ENCODE measurements at places on chromosomes 4 and X.

DNA sequence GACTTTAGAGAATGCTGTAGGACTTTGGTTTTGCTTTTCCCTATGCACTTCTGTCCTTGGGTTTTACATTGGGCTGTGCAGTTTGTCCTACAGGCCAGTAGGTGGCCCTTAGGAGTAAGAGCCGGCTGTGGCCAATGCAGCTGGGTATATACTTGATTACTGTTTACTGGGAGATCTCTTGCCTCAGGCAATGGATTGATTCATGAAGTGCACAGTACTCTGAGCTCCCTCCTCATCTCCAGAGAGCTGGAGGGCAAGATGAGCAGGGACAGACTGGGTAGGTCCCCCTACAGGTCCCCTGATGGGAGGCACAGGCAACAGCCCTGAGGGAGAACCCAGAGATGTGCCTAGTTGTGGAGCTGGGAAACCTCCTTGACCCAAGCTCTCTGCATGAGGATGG, 103.8 kb upstream of the QRFPR start:
- DNase-seq, result no peak

DNA sequence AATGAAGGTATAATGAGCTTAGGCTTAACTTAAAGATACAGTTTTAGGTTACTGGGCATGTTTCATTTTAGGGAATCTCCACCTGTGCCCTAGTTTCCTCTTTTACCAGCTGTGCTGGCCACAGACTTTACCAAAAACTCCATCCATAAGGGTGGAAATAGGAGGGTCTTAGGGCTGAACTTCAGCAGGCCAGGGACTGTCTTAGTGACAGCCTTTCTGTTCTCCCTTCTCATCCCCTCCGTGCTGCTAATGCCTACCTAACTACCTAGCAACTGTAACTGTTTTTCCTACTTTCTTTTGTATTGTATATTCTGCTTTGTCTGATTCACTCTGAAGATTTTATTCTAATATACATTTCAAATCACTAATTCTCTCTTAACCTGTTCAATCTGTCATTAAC, 1375.3 kb downstream of the PCDH18 start:
- no peak for DNase-seq

DNA sequence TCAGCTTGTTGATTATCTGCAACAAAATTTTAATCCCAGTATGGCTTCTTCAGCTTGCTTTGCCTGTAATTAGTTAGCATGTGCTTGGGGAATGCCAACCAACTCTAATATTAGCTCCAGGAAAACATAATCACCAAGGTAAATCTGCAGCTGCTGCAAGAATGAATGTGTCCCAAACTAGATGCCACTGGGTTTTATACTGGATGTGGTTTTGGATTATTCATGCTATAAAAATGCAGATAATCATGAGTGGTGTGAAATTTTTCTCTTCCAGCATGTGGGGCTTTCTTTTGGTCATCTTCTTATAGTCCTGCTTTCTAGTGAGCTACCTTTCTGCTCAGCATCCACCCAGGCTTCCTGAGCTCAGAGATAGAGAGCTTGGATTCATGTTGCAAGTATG, 295.9 kb upstream of the CASK start:
- no peak for DNase-seq

- DNase-seq, result no peak
Measured at GRCh38 chr4:185811509-185812364, at the start of gene SORBS2. SORBS2 (minus strand) TSS chr4:185812194; CDS start chr4:185690571, 121,623 bp downstream.

DNA sequence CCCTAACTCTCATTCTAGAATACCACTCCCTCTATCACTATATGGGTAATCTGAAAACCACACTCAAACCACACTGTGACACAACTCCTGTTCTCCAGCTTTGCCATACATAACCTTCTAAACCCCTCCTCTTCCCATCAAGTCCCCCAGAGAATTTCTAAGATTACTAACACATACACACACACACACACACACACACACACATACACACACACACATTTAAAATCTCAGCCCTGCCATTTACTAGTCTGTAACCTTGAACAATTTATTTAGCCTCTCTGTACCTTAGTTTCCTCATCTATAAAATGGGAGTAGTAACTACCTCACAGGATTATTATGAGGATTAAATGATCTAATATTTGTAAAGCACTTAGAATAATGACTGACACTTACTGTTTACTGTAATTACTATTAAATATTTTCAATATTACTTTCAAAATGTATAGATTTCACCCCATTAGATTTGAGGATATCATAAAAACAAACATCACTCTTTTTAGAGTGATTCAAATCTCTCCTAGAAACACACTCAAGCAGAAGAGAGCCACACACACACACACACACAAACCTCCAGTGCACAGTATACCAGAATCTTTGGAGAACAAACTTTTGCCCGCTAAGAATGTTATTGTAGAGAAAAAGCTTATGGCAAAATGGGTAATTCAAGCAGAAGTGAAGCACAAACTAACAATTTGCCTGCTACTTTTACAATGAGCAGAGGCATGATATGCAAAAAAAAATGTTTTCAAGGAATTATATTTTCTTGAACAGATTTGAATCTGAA, 3.8 kb downstream of the ANKRD50 start:
- no peak for DNase-seq

GRCh38 chrX:68945603-68946228, 116.9 kb downstream of the EFNB1 start:
- DNase-seq, result no peak

DNA sequence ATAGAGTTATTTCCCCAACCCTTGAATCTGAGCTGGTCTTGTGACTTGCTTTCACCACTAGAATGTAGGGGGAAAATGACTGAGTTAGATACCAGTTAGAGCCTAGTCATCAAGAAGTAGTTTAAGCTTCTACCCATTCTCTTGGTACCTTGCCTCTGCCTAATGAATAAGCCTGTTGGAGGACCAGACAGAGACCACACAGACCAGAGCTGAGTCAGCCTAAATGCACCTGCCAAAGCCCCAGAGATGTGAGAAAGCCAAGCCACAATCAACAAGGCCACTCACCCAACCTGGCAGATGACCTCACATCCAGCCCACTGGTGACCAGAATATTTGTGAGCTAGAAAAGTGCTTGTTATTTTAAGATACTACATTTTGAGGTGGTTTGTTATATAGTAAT, 85.2 kb upstream of the DCLK2 start:
- DNase-seq, result no peak

DNA sequence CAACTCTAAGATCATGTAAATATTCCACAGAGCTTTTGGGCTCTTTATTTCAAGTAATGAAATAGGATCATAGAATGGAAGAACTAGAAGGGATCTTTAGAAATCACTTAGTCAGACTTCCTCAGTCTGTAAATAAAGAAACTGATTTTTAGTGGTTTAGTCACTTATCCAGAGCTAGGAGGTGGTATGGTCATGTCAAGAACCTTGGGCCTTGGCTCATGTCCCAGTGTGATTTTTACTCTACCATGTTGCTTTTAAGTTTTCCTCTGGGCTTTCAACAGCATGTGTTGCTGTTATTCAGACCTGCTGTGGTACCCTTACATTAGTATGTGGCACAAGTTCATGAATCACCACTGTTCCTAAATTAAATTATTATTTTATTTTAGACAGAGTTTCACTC, 184.9 kb downstream of the FRAS1 start:
- DNase-seq, result no peak

DNA sequence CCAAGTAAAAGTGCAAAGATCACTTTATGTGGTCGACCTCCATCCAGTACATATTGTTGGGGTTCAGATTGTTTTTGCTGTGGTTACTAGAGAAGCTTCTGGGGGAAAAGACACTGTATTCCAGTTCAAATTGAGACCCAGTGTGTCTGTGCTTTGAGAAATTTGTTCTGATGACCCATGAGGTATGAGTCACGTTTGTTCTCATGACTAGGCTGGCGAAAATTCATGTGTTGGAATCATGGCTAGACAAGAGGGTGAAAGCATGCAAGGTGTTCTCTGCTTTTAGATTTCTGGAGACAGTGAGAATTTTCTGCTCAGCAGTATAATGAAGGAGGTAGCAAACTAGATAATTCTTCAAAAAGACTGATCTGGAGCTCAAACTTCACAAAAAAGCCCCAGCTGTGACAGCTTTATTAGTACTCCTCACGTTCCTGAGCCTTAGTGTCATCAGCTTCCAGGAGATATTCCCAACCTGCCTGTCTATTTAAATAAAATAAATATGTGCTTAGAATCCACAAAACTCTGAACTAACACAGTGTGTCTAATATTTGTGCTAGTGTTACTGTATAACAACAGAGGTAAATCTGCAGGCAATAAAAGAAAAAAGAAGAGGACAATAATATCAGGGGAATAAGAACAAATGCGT, 24.4 kb upstream of the FAM47B start:
- no peak for DNase-seq

DNA sequence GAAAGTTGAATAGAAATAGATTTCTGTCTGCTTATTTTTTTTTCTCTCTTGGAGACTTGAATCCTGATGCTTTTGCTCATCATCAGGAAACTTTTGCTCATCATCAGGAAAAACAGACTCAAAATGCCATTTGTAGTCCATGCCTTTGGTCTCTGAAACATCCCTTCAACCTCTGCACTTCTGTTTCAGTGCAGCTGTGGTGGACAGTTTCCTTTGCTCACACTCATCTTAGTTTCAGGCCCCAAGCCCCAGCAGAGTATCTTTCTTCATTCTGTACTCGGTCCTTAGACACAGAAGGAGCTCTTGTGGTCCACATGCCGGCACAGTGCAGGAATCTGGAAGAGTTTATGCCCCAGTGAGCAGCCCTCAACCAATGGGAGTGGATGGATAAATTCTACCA, 337.9 kb downstream of the PPP3CA start:
- no peak for DNase-seq

DNA sequence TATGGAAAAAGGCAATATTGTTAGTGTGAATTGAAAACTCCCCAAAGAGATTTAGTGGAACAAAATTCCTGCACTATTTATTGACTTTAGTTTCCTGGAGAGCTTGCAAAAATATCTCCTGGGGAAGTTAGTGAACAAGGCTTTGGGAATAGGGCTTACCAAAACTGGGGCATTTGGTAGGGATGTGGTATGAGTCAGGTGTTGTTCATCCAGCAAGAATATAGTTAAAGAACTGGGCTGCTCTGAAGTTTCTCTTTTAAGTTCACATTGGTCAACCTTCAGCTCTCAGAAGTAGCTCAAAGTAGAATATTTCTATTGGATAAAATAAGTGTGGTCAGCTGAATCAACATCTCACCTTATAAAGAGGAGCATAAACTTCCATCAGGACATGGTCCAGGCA, 185.0 kb downstream of the CPE start:
- DNase-seq, result no peak

- no peak for DNase-seq
Measured at GRCh38 chr4:168712316-168712890, 215.6 kb downstream of the PALLD start.

DNA sequence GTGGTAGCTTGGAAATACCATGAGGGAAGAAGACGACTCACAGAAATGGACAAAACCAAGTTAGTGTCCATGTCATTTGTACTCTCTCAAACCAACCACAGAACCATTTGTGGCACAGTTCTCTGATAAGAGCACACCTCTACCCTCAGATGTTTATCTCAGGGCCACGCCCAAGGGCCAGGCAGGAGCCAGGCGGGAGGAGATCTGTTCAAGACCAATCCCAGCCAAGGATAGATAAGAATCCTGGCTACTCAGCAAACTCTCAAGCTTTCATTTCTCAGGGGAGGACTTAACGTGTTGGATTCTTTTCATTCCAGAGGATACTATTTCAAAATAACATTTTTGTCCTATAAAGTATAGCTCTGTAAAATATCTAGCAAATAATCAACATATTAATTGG, 95.0 kb downstream of the NYX start:
- DNase-seq, result no peak

- DNase-seq, result no peak
Measured at GRCh38 chr4:94285666-94286065, 57.0 kb downstream of the HPGDS start.

DNA sequence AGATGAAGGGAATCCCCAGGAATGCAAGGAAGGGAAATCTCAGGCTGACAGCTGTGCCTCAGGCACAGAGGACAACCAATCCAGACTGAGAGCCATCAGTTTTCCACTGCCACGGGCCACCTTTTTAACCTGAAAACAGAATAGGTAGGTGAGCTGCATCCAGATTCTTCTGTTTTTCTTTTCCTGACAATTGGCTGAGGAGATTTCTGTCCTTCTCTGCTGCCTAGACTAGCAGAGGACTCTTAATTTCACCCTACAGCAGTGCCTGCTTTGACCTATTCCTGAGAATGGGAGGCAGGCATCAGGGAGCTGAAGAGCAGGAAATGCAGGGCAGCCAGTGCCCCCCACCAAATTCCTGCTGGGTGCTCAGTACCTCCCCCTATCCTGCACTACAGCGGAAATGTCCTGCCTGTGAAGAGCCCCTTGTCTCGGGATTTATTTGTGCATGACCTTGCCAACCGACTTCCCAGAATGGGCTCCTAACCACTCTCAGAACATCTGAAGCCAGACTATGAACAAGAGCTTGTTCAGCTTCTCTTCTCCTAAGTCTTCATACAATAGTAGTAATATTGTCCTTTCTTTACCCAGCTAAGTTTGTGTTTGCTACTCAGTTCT, 65.1 kb downstream of the CASK start:
- DNase-seq, result no peak

DNA sequence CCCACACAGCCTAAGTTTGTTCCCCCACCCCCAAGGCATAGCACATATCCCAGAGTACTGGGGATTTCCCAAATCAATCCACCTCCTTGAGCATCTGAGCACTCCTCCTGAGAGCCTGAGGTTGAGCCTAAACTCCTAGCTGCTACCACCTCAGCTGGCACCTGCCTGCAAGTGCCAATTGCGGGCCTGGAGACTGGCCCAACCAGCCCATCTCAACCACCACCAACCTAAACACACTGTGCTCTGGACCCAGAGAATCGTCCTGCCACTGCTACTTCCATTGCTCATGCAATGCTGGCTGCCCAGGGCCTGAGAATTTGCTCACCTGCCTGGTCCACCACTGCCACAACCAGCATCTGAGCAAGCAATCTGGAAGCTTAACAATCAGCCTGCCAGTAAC, 177.1 kb downstream of the FGF13 start:
- no peak for DNase-seq

DNA sequence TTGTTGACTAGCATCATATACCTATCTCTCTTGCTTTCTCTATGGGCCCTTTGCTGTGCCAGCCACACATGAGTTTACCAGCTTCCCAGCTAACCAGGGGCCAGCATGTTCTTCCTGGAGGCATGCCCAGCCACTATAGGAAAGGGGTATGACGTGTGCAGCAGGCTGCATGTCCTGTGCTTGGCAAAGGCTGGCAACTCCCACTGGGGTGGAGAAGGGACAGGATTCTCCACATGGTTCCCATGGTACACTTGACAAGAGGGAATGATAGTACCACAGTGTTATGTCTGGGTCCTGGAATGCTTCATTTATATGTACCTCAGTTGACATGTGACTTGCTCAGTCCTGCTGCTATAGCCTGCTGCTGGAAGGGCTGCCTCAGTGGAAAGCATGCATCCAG, 78.8 kb downstream of the TMEM164 start:
- no peak for DNase-seq
